Stimulated activated CD8-positive, alpha-beta memory T cell treated with anti-CD3 and anti-CD28 coated beads, Interleukin-7, amount 100 ng/mL, for 1 hour (primary cell): ENCODE measurements at places on chromosomes 4 and X.

DNA sequence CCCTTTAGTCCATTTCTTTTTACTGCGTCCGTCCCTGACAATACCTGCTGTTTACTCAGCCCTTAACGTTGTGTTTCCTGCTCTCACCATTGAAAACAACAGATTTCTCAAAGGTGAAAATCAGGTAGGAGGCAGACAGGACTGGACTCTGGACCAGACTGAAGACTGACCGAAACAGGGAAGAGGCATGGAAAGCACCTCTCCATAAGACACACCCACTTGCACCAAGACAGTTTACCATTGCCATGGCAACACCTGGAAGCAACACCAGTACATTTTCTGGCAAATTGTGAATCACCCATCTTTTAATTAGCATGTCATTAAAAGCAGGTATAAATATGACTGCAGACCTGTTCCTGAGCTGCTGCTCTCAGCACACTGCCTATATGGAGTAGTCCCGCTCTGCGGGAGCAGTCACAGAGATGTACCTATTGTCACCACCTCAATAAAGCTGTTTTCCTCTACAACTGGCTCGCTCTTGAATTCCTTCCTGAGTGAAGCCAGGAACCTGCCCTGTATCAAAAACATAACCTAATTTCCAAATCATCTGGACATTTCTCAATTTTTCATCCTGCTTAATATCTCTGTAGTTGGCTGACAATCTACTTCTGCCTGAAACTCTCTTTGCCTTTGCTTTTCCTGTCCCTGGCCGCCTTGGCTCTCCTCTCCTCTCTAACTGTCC is 117.0 kb downstream of the RNF150 start:
- no peak for DNase-seq

- DNase-seq, result no peak
Observed at GRCh38 chr4:74874753-74875367, 58.1 kb upstream of the PARM1 start.

DNA sequence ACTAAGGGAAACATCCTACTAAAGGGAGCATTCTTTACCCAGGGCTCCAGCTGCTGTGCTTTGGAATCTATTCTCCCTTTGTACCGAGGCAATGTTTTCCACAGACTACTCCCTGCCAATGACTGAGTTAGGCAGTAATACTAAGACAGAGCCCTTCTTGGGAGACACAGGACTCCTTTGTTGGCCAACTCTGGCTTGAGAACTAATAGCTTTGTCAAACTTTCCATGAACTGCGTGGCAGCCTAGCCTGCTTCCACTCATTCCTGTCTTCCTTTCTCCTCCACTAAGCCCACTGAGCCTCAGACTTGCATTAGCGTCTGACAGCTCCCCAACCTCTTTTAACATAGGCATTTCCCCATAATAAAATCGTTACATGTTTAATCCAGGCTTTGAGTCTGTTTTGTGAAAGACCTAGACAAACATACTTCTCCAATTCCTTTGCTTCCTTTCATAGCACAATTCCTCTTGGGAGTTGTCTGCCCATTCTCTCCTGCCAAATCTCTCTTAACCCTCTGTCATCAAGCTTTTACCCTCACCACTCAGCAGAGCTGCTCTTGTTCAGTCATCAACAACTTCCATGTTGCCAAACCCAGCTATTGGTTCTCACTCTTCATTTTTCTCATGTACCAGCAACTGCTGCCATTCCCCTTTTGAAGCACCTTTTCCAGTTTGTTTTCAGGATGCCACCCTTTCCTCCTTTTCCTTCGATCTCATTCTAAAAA is 300.3 kb upstream of the IGFBP7 start:
- no peak for DNase-seq

DNA sequence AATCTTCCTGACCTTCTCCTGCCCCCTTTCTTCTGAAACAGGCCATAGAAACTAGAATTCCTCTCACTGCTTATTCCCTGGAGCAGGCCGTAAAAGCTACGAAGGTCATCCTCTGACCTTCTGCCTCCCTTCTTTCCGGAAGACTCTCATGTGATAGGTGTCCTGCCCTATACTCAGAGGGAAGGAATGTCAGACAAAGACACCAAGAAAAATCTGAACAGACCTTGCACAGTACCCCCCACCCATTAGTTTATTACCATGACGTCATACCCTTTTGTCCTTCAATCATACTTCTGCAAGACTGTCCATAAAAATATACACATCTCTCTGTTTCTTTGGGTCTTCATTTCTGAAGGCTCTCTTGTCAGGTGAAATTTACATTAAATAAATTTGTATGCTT is 1523.9 kb downstream of the RPA4 start:
- DNase-seq, result no peak

DNA sequence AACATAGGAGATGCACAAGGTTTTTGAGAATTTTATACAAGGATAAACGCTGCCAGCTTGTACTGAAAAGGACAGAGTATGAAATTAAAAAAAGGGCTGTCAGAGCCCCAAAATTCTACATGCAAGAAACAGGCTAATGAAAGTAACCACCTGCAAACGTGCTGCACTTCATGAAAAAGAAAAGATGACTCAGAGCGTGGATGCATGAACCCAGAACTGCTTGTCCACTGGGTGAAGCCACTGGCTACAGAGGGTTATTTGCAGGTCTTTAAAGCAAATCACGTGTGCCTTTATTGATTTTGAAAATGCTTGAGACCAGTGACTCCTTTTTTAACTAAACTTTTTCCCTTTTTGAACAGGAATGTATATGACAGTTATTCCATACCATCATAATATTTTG is 25.3 kb upstream of the FRMD7 start:
- DNase-seq, result no peak

- no peak for DNase-seq
Observed at GRCh38 chr4:159012381-159012780, 90.5 kb upstream of the RAPGEF2 start.

DNA sequence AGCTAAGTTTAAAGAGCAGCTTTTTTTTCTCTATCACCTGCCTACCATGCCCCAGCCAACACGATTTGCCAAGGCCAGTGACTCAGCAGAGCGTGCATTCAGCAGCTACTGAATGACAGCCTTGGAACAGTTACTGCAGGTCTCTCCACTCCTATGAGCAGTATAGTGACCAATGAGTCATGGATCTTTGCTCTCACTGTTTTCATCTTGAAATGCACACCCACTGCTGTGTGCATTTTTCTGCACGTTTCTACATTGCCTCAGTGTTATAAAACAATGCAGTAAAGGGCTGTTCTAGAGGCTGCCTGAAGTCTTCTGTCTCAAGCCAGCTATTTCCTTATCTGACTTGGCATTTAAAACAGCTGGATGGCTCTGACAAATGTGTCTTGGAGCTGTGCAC is 66.0 kb upstream of the C4orf54 start:
- DNase-seq, result no peak

GRCh38 chrX:153537526-153538295 is 20.3 kb downstream of the ATP2B3 start:
- DNase-seq, result no peak

- DNase-seq, result no peak
Observed at GRCh38 chr4:155388162-155388561, 11.4 kb upstream of the MAP9 start.

- no peak for DNase-seq
Observed at GRCh38 chrX:44874420-44875184, 1.6 kb downstream of the KDM6A start.

DNA sequence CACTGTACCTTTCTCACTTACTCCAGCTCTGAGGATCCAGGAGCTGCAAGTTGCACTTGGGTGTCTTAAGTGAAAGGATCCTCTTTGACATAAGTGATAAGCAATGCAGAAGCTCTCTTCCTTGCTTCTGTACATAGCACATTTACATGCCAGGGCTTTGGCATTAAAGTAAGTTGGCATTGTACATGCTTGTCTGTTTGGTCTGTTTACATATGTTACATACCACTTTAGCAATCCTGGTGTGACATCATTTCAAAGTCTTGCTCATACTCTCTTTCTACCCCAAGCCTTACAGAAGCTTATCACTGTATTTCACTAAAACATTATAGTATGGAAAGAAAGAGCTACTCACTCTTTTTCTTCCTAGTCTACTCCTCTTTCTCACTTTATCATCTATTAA is 2548.3 kb downstream of the ARAP2 start:
- no peak for DNase-seq

GRCh38 chr4:146674829-146675570 is 36.3 kb downstream of the POU4F2 start:
- no peak for DNase-seq

DNA sequence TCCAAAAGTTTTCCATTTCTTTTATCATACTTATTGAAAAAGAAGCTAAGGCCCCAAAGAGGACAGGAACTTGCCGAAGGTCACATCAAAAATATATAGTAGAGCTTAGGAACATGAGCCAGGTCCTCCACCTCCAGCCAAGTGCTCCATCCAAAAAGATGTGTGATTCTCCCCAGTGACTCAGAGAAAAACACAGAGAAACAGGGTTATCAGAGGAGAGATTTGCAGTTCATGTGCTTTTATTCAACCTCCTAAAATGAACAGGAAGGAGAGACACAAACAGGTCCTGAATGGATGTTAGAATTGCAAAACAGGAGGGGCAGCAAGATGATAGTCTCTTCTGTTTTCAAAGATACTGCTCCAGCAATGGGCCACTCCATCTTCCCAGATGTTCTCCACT is 19.6 kb upstream of the FGF16 start:
- no peak for DNase-seq

DNA sequence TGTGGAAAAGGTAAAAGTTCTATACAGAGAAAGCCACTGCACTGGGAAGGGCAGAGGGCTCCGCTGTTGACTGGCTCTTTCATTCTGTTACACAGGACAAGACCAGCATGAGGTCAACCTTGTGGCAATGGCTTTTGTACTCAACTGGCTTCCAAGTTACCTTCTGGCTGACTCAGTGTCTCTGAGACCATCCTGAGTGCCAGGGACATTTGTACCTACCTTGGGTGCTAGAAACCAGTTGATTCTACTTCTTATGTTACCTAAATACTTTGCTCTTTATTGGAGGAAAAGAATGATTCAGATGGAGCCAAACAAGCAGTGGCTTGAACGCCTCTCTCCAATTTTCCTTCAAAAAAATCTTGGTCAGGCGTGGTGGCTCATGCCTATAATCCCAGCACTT is 123.2 kb downstream of the RBM47 start:
- no peak for DNase-seq

GRCh38 chrX:21167494-21167893 is 206.7 kb upstream of the CNKSR2 start:
- no peak for DNase-seq

- no peak for DNase-seq
Observed at GRCh38 chr4:10364194-10364593, 93.0 kb downstream of the ZNF518B start.

DNA sequence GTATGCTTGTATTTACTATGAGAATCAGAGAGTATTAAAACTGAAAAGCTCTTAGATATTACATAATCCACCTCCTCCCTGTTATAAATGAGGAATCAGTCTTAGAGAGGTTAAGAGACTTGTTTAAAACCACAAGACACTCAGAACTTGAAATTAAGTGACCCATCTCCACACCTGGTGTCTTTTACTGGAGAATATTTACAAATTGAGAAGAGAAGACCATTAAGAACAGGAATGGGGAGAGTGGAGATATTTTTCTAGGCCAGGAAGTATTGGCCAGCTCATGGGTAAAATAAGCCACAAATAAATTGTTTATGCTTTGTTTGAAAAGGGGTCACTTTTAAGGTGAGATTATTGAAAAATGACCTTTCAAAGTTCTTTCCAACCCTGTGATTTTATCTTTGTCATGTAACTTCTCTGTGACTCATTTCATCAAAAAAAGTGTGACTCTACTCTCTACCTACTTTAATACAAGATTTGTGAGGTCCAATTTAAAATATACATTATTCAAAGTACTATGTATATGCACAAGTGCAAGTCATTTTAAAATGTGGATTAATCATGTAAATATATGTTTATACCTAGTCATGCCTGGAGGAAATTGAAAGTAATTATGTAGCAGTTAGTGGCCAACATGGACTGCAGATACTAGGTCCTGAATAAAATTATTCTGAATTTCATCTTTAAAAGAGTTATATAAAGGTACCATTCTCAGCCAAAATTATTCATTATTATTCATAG is 15.9 kb upstream of the COX7B2 start:
- no peak for DNase-seq

DNA sequence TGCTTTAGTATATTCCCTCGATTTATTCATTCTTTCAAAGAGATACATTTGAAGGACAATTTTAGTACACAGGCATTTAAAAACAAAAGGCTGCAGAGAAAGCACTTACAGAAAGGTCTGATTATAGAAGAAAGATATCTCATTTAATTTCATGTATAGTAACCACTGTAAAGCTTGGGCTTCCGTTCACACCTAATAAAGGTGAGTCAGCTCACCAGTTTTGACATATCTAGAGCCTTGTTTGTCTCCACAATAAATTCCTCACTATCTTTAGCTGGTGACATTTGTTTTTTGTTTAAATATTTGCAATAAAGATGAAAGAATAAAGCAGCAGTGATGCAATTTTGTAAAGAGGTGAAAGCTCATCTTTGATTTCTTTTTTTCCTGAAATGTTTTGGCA is 1.1 kb upstream of the EPHA5 start:
- DNase-seq, result no peak

DNA sequence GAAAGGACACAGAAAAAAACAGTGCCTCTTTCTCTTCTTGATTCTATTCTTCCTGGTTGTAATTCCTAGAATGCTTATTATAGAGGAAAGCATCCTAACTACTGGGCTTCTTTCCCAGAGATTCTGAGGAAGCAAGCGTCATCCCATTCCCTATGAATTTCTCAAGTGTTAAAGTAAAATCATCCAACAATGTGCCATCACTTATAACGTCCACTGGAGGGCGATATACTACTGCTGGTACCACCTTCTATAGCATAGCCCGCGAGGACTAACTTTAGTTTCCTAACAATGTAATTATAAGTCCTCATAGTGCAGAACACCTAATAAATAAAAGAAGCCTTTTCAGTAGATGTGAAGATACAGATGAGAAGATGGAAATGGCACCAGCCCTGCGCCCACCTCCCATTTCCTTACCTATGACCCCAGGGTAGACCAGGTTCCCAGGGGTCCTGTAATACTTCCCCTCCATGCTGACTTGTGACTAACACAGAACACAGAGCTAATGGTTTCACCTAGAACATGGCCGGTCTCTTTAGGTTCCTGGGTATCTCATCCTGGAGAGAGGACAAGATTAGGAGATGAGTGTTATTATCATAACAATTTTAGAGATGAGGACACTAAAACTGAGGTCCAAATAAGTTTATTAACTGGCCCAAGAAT is 4.2 kb downstream of the CENPVL3 start:
- DNase-seq, result no peak

GRCh38 chrX:18354369-18355223 is at the start of gene SCML2:
Gene SCML2, minus strand, starts transcription at chrX:18354688. Its CDS starts 20,617 bp downstream, at chrX:18334071.
- DNase-seq, result no peak

- no peak for DNase-seq
Observed at GRCh38 chr4:187179086-187180058, 455.7 kb upstream of the FAT1 start.

DNA sequence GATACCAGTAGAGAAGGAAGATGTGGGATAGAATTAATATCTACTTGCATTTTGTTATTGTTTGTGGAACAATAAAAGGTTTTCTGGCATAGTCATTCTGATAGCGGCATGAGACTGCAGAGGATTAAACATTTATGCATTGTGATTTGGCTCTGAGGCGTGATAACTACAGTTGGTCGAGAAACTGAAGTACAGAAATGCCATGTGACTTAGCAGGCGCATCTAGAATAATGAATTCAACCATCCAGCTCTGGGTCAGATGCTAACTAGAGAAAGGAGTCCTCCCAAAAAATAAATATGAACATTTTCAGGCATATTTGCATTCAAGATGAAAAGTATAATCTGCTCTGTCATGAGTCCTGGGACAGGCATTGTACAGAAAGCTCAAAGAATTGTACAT is 62.8 kb downstream of the CCSER1 start:
- no peak for DNase-seq
